Left ventricle myocardium superior (tissue), 1 donor: ENCODE measurements at places on chromosomes 3 and 15. TPM values are rescaled to one million over a fixed set of nuclear protein-coding genes. Genes with fewer than 3 reads are reported as not detected.

MOBP gene
- total RNA-seq = not detected

PPARG gene
- 24.0 TPM for total RNA-seq

COLQ gene
- total RNA-seq = 0.99 TPM

MCTP2 gene
- total RNA-seq = 2.1 TPM

MYL3 gene
- total RNA-seq = 9,164 TPM

SLC15A2 gene
- total RNA-seq = 6.8 TPM

TRPM1 gene
- total RNA-seq = not detected

- DNase-seq = no peak
These were observed 38.3 kb downstream of the VGLL4 start for GRCh38 chr3:11605398-11605797.

DNA sequence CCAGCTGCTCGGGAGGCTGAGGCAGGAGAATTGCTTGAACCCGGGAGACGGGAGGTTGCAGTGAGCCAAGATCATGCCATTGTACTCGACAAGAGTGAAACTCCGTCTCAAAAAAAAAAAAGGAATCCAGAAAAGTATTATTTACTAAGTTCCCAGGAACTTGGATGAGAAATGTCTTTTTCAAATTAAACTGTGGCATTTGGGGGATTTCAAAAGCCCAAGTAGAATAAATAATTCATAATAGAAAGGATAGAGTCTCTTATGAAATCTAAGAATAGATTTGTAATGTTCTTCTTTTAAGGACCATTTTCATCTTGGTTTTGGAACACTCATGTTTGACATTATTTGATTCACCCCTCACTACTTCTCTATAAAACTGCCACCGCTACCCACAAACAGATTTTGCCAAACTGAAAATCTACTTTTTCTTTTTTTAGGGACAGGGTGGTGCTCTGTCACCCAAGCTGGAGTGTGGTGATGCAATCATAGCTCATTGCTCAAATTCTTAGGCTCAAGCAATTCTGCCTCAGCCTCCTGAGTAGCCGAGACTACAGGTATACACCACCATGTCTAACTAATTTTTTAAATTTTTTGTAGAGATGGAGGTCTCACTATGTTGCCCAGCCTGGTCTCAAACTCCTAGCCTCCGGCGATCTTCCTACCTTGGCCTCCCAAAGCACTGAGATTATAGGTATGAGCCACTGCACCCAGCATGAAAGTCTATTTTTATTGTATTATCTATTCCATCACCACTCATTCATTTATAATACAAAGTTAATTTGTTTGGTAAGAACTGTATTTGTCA, 99.3 kb downstream of the SENP2 start:
- no peak for DNase-seq

- DNase-seq = no peak
These were observed 75.1 kb upstream of the ETV5 start for GRCh38 chr3:186184021-186184420.

- no peak for DNase-seq
These were observed 3.7 kb upstream of the CCR2 start for GRCh38 chr3:46350262-46350565.

DNA sequence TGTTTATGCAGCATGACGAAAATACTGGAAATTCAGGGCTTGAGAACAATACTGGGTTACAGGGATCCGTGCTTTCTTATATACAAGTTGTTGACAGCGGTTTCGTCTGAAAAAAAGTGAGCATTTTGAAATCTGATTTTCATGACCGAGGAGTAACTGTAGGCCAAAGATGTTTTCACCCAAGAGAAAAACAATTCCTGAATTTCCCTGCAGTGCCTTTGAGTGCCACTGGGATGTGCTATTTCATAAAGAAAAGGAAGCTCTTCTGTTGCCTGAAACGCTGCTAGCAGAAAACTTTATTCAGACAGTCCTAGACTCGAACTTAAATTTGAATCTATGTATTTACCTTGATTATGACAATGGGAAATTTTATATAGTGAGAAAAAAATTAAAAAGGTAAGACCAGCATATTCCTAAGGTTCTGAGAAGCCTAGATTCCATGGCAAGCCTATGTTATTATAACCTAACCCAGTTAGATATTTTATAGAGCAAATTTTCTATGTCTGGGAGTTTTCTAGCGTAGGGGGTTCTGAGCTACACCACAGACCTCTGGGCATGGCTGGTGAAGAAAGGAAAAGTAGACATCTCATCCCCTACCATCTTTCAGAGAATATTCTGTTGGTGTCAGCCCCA, 30.2 kb downstream of the KCNAB1 start:
- DNase-seq = no peak

GRCh38 chr3:63333815-63334214, 55.7 kb downstream of the SYNPR start:
- DNase-seq = no peak

- no peak for DNase-seq
These were observed 270.0 kb upstream of the TPRG1 start for GRCh38 chr3:188901671-188902287.

DNA sequence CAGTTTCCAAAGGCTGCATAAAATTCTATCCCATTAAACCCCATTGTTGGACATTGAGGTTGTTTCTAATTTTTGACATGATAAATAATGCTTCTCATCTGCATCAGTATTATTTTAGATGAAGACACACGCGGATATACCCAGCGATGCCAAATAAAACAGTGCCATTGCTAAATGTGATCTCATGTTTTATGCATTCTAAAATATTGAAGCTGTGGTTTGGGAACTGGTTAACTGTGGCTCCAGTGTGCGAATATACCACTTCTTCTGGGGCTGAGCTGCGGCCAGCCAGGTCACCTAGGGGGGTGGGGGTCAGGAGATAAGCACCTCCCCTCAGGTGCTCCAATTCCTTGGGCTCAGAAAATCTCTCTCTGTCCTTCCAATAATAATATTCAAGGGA, 230.0 kb downstream of the ADAMTS9 start:
- no peak for DNase-seq

- DNase-seq = no peak
These were observed 393.6 kb downstream of the OTOL1 start for GRCh38 chr3:161890147-161890625.

GRCh38 chr15:50127255-50127777, 8.3 kb upstream of the ATP8B4 start:
- no peak for DNase-seq

GRCh38 chr15:90862487-90862886, 5.9 kb upstream of the FURIN start:
- no peak for DNase-seq

- peak; percentile 29 for DNase-seq
These were observed 30.7 kb upstream of the DUSP7 start for GRCh38 chr3:52086976-52087663.

GRCh38 chr3:36482256-36482655, 102.0 kb downstream of the STAC start:
- DNase-seq = no peak

- DNase-seq = no peak
These were observed 63.9 kb upstream of the HES1 start for GRCh38 chr3:194072097-194072428.

DNA sequence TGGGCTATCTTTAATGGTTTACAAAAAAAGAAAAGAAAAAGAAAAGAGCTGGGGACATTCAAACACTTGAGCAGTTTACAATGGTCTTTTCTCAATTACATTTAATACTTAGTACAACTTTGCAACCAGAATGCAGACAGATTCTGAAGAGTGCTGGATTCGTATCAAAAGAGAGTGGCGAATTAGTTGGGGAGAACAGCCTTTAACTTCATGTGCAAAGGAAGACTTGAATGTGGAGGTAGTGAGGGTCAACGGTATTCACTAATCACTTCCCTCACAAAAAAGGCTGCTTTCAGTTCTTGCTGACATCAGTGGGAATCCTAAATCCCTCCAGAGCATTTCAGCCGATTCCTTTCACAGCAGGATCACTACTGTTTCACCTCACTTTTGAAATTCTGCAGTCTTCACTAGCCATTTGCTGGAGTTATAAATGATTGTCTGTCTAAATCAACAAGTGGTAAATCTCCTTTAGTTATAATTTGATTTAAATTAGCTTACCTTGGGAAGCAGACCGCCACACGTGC, 323.0 kb upstream of the SEMA6D start:
- DNase-seq = no peak
